Kasumi-1 (cell line): ENCODE measurements at places on chromosomes 3 and 15.

- peak; percentile 0 for DNase-seq
Observed at GRCh38 chr15:88331291-88331690, 74.8 kb upstream of the NTRK3 start.

DNA sequence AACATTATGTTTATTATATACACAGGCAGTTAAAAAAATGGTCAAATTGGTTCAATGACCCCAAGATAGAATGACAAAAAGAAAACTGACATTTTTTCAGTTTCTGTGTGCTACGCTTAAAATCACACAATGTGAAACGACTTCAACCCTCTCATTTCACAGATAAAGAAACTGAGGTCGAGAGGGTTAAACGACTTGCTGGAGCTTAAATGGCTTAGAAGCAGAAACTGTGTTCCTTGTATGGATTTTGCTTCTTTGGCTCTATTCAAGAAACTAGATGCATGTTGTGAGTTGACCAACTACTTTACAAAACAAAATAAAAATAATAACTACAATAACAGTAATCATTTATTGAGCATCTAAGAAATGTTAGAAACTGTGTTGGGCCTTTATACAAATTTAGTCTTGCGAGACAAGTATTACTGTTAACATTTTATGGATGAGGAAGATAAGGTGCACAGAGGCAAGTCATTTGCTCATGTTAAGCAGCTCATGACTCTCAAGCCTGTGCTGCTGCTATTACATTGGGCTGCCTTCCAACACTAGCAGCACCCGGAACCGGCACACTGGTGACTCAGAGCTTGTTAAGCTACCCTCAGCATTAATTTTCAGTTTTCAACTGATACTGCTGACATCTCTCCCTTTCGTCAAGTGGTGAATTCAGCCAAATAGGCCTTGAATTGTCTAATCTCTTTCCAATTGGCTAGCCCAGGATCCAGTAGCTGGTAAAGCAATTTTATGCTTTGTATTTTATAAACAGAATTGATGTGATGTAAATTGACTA lies 487.6 kb downstream of the NAALADL2 start:
- no peak for DNase-seq

DNA sequence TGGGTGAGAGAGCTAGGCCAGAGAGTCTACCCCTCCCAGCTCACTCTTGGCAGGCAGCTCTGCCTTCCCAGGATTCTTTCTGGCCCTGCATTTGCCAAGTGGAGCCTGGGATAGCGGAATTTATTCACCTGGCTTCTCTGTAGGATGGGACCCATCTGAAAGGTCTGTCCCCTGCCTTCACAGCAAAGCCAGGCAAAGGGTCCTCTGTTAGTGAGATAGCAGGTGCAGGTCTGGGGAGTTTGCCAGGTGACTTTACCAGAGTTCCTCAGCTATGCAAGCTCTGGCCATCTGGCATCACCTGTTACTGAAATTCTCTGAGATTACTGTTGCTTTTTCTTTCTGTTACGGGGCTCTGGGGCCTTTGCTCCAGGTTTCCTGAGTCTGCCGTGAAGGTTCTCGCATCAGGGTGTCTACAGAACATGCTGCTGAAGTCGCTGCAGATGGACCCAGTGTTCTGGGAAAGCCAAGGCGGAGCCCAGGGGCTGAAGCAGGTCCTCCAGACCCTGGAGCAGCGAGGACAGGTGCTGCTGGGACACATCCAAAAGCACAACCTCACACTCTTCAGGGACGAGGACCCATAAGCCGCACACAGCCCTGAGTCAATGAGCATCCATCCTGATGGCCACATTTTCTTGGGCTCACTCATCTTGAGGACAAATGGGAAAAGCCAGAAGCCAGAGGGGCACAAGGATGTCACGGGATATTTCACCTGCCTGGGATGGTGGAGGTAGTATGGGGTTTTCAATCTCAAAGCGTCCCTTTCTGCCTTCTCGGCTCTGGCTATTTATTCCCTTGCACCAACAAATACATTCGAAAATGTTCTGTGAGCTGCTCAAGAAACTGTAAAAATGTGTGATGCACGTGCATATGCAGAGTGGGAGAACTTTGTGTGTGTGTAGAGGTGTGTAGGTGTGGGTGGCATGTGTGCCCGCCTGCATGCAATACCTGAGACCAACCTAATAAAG lies 49.8 kb downstream of the POMGNT2 start:
- no peak for DNase-seq

DNA sequence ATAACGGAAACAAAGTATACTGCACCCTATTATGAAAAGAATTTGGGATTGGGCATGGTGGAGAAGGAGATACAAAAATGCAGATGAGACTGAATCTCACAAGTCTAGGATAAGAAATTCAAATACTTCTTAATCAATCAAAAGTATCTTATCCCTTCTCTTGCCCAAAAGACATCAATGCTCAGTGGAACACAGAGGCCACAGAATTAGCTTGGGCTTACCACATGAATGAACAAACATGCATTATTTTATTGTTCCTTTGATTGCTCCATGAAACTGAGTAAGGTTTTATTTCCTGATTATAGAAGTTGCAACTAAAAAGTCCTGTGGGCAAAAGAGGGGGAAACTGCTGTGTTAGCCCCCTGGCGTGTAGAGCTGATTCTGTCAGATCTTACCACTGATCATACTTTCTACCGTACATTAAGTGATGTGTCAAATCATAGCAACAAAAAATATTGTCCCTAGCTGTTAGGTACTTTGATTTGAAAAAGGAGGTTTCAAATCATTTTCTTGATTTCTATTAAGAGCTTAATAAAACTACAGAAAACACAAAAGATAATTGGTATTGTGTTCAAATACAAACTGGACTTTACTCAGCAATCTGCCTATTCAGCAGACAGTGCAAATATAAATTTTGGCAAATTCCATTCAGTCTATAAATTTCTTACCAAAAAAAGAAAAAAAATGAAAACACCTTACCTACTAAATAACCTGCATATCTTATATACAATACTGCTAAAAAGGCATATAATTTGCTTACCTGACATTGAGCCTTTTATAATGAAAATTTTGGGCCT lies 7.9 kb upstream of the GASK1A start:
- no peak for DNase-seq

DNA sequence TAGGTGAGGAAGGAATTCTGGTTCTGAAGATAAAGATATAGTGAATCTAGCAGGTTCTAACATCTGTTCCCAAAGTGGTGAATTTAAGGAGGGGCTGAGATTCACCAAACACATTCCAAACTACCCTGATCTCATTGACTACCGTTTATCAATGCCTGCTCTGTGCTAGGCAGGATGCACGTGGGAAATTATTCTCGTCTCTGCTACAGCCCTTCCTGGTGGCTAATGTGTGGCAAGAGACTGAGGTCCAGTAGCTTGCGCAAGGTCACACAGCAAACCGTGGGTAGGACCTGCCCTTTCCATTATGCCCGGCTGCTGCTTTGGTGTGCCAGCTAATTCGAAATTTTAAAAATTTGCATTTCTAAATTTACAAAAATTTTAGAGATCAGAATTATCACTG lies 209.5 kb upstream of the TRIM42 start:
- DNase-seq: no peak

DNA sequence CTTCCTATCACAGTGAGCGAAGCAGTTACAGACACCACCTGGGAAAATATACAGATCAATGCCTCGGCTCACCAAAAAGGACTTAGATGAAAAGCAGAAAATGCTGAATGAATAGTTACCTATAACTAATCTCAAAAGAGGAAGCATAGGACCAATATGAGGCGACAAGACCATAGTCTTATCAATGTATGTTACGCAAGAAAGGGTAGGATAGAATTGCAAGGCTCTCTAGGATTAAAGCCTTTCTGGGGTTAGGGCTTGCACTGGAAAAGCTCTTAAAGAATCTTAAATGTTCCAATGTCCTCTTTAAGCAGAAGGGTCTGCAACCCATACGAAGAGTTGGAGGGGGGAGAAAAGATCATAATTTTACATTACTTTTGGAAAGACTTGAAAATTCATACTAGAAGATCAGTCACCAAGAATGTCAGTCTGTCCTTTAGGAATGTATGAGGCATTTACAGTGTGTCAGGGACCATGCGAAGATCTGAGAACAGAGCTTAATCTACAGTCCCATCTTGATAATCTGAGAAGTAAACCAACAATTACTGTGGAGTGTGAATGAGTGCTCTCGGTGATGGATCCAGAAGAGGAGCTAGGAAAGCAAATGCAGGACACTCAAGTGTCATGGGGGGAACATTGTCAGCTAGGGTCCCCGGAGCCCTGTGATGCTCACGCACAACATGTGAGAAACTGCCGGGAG lies 185.9 kb downstream of the GREM1 start:
- no peak for DNase-seq

GRCh38 chr3:80556763-80557162 lies 789.0 kb upstream of the ROBO1 start:
- DNase-seq: no peak

DNA sequence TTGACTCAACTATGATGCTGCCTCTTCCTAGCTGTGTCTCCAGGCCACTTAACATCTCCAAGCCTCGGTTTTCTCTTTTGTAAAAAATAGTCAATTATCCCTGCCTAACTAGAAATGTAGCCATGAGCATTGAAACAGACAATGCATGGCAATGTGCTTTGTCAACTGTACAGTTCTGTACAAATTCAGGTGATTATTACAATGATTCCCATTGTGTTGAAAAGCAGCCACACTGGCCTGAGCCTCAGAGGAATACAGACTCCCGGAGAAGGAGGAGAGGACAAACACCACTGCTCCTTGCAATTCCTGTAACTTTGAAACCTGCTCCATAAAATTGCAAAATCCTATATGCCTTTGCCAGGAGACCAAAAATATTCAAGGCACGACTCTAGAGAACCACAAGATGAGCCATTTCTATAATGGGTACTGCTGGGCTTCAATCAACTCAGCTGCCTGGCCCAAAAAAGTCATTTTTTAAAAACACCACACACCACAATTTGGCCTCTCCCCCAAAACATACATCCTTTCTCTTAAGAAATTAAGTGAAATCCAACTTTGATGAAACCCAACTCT lies 28.6 kb downstream of the DAPK2 start:
- DNase-seq: no peak

GRCh38 chr15:67944010-67944641 lies 104.3 kb upstream of the RNU6-1 start:
- DNase-seq: no peak

- DNase-seq: peak; percentile 37
Observed at GRCh38 chr3:179045719-179046402, 25.7 kb downstream of the ZMAT3 start.

DNA sequence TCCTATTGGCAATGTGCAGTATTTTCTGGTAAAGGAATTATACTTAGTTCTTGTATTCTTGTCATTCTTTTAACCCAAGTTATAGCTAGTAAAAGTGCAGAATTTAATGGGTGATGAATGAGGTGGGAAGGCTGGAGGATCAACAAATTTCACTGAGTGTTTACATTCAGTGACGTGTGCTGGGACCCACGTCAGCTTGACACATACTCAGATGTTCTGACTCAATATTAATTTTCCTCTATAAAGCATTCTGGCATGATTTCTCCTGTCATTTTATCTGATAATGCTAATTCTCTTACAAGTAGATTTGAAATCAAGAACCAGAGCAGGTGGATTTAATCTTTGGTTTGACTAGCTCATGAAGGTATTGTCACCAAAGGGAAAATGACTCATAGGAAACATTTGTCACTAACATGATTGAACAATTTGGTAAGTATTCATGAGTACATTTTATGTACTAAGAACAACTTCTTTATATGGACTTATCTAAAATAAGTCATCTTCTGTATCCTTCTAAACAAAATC lies 71.0 kb upstream of the SYNPR start:
- no peak for DNase-seq

GRCh38 chr3:155979746-155980145 lies 109.3 kb downstream of the GMPS start:
- no peak for DNase-seq

DNA sequence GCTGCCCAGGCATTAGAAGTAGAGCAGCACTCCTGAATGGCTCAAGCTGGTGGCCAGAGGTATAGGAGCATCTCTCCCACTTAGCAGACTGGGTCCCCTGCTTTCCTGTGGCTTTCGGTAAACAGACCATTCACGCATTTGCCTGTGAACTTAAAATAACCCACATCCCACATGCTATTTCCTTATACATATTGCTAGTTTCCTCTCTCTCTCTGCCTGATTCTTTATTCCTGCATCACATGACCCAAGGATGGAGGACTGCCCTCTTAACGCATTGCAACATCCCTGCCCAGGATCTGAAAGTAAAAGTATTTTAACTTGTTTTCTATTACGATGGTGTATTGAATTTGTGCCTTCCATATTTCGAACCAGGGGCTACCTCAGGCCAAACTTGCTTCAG lies 43.4 kb upstream of the NLGN1 start:
- DNase-seq: peak; percentile 4

DNA sequence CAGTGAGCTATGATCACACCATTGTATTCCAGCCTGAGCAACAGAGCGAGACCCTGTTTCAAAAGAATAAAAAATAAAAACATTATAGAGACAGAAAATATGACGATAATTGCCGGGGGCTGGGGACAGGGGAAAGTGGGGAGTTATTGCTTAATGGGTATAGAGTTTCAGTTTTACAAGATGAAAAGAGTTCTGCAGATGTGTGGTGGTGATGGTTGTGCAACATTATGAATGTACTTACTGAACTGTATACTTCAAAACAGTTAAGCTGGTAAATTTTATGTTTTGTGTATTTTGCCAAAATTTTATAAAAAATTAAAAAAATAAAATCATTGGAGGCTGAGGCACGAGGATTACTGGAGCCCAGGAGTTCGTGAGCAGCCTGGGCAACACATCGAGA lies 24.8 kb upstream of the ZNF774 start:
- peak; percentile 46 for DNase-seq

DNA sequence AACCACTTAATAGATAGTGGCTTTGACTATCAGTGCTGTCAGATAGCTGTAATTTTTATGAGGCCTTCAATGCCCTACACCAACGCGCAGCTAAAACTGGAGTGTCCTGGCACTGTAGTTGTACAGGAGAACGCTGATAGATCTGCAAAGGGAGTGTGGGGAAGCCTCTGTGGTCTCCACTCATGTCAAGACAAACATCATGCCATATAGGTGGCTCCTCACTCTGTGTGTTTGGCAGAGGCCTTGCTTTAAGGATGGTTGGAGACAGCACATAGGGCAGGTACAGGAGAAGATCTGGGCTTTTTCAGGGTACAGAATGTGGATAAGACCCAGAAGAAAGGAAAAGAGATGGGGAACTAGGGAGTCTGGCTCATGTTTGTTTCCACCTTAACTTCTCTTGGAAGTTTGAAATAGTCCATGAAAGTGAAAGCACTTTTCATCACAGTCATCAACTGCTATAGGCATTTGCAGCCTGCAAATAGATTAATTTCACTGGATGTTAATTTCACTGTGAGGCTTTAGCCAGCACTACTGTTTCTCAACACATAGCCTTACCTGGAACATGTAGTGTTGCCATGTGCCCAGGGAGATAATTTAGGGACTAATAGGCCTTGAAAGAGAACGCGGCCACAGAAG lies 425.8 kb upstream of the TBL1XR1 start:
- DNase-seq: no peak

DNA sequence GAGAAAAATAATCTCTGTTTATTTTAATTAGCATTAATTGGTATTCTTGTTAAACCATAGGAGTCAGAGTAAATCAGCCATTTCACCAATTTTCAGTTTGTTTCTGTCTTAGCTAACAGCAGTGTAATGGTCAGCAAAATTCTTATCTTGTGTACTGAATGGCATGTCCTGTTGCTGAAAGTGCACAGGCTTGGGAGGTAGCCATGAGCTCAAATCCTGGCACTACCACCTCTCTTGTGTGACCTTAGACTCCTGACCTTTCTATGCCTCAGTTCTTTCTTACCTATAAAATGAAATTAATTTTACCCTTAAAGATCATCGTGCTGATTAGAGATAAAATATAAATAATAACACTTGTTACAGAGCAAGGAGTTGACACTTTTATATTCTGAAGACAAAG lies 35.8 kb downstream of the MLH1 start:
- no peak for DNase-seq
